ENCODE measurements at places on chromosomes 1 and 21. TPM values are rescaled to one million over a fixed set of nuclear protein-coding genes. Genes with fewer than 3 reads are reported as not detected.

The PLA2G2F gene
- not detected for total RNA-seq

The TP73 gene
- 2.9 TPM for total RNA-seq

The GPR37L1 gene
- 0.13 TPM for total RNA-seq

The SELL gene
- not detected for total RNA-seq

The S100A2 gene
- 2.0 TPM for total RNA-seq

The FAM72C gene
- total RNA-seq = 6.3 TPM

The HPDL gene
- 60.6 TPM for total RNA-seq

The NMNAT2 gene
- total RNA-seq = 20.9 TPM

The KRTAP6-1 gene
- total RNA-seq = not detected

The COL6A1 gene
- total RNA-seq = 100 TPM

The OR10X1 gene
- total RNA-seq = not detected

The AK5 gene
- total RNA-seq = 5.2 TPM

The OR2L3 gene
- total RNA-seq = not detected

The S100A14 gene
- total RNA-seq = 1.4 TPM

The THEM5 gene
- not detected for total RNA-seq

The OR2T34 gene
- total RNA-seq = not detected

The ATP8B2 gene
- total RNA-seq = 61.4 TPM

The HAO2 gene
- not detected for total RNA-seq

The RGS4 gene
- 0.74 TPM for total RNA-seq

The DENND1B gene
- total RNA-seq = 2.5 TPM

The TRIM67 gene
- not detected for total RNA-seq

The RHD gene
- not detected for total RNA-seq

The PGBD2 gene
- 7.8 TPM for total RNA-seq

The BCAR3 gene
- total RNA-seq = 8.3 TPM

The KCNT2 gene
- total RNA-seq = 9.3 TPM

The PGLYRP4 gene
- not detected for total RNA-seq

The RCC1 gene
- 98.4 TPM for total RNA-seq

The ROR1 gene
- 73.6 TPM for total RNA-seq

The LCE2B gene
- not detected for total RNA-seq

Data from H1 (cell line).